ENCODE measurements at places on chromosomes 2 and 18.

DNA sequence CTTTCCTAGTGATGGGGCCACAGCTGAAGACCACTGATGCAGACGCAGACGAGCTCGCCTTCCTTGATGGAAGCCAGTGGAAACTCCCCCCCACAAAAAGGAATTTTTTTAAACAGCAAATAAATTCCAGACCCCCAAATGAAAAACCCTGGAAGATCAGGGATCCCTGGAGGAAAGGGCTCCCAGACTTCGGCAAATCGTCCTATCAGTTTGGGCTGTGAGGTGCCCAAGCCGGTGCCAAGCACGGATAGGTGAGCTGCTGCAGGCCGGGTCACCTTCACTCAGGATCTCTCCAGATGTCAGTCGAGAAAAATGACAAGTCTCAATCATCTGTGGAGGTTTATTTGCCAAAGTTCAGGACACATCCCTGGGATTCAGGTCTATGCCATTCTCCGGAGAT lies 42.0 kb downstream of the RTP5 start:
- no peak for DNase-seq

GRCh38 chr2:191664823-191665677 lies 12.9 kb upstream of the NABP1 start:
- peak; percentile 98 for DNase-seq

GRCh38 chr2:172829229-172829628 lies 93.6 kb downstream of the RAPGEF4 start:
- DNase-seq: no peak

DNA sequence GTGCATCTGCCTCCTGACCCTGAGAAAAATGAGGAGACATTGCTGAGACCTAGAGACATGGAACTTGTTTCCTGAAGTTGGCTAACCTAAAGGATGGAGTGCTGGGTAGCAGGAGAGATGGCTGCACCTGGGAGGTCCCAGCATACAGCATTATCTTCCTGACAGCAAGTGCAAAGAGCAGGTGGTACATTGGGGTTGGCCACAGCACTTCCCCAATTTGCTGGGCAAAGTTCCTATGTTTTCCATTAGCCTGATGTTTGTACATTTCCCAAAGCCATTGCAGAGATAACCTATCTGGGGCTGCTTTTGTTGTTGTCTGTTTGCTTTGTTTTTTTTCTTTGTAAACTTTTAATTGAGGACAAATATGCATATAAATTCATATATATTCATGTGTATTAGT lies 296.7 kb downstream of the HRH4 start:
- no peak for DNase-seq

GRCh38 chr2:35023545-35023944 lies 1332.0 kb upstream of the CRIM1 start:
- no peak for DNase-seq

DNA sequence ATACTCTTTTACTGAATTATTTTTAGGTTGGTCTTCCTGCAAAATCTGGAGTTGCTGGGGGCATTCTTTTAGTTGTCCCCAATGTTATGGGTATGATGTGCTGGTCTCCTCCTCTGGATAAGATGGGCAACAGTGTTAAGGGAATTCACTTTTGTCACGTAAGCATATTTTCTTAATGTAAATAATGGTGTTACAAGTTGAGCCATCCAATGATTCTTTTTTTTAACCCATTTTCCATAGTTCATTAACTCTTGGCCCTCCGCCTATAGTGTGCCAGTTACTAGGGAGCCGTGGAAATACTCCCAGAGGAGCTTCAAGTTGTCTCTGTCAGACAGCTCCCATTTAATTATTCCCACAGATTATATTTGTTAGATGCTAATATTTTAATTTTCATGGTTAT lies 49.8 kb downstream of the GLS start:
- DNase-seq: no peak

DNA sequence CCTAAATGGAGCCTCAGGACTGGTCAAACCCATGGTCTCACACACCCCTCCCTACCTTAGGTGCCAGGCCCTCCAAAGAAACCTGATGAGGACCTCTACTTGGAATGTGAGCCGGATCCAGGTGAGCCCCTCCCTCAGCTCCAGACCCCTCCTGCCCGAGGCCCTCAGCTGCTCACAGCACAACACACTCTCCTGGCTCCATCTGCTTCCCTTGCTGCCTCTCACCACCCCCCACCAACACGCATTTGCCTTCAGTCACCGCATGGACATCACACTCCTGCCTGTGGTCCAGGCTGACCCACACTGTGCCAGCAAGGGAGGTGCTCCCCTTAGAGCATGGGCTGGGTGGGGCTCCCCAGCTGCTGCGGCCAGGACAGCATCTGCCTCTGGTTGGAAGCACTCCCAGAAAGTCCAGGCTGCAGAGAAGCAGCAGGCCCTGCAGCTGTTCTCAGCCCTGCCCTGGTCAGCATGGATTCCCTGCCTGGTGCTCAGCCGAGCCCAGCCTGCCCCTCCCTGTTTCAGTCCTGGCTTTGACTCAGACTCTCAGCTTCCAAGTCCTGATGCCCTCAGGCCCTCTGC lies 15.1 kb downstream of the SH2D6 start:
- no peak for DNase-seq

DNA sequence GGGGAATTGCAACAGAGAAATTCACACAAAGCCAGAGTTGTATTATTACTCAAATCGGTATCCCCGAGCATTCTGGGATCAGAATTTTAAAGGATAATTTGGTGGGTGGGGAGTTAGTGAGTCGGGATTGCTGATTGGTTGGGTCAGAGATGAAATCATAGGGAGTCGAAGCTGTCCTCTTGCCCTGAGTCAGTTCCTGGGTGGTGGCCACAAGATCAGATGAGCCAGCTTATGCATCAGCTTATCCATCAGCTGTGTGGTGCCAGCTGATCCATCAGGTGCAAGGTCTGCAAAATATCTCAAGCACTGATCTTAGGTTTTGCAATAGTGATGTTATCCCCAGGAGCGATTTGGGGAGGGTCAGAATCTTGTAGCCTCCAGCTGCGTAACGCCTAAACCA lies 34.3 kb upstream of the ITM2C start:
- no peak for DNase-seq

- no peak for DNase-seq
Observed at GRCh38 chr2:28980368-28981015, 606 bp upstream of the TOGARAM2 start.

GRCh38 chr2:20957788-20958525 lies 85.9 kb downstream of the APOB start:
- DNase-seq: no peak

- DNase-seq: no peak
Observed at GRCh38 chr2:100736121-100736915, 83.6 kb upstream of the NPAS2 start.

GRCh38 chr2:80531319-80531718 lies 226.8 kb upstream of the LRRTM1 start:
- no peak for DNase-seq

DNA sequence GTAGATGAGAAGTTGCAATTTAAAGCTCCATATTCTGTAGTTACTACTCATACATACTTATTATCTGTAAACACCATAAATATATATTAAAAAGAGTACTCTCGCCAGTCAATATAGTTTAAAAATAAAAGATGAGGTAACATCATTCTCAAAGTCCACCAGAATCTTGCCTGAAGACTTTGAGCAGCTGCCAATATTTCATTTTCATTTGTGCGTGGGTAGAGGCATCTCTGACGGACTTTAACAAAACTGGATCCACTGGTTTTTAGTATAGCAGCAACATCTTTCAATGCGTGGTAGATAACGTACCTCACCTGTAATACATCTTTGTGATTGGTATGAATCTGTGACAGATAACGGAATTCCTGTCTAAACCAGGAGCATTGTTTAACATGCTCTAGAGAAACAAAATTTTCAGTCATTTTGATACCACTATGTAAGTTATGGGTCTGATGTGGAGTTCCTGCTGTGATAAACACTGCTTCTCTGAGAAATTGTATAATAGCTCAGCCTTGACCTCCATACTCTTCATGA lies 45.0 kb downstream of the WDR75 start:
- no peak for DNase-seq

- DNase-seq: no peak
Observed at GRCh38 chr2:212227755-212228154, 310.8 kb downstream of the ERBB4 start.

- DNase-seq: no peak
Observed at GRCh38 chr2:121472470-121472993, 58.1 kb upstream of the RNU4ATAC start.

- peak; percentile 69 for DNase-seq
Observed at GRCh38 chr2:8134985-8135682, 546.7 kb upstream of the ID2 start.

DNA sequence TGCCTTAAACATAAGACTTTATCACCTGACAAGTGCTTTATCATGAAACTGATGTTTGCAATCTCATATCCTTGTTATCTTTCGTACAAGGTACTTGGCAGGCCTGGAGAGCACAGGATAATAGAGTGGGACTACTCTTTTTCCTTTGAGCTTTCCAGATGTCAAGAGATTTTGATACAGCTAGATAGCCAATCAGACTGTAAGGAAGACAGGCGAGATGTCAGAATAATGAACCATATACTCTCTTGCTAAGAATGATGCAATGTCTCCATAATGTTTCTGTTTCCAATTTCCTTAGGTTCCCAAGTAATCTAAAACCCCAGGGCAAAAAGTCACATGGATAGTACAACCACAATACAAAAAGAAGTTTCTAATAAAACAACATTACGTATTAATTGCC lies 313.1 kb downstream of the PDE11A start:
- no peak for DNase-seq

DNA sequence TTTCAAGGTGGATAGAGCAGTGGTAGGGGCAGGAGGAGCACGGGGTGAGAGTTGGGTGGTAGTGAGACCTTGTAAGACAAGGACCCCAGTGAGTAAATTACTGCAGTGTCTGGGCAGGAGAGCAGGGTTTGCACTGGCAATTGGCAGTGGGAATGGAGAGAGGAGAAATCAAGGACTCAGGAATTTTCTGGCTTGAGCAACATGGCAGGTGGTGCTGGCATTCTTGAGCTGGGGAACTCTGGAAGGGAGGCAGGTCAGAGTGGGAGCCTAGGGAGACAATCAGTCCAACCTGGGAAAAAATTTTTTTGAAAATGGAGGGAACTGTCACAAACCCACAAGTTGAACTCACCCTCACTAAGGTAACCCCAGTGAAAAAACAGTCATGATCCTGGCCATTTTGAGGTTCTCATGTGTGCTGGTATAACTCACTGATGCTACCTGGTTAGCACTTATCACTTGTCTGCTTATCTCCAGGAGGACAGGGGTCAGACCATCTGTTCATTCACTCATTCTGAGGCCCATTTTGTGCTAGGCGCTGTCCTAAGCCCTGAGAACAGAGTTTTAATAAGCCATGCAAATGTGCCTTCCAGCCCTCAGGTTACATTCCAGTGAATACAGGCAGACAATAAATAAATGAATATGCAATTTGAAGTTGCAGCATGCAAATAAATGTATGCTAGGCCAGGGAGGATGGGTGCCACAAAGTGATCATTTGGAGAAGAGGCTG lies 92.2 kb upstream of the SEC11C start:
- no peak for DNase-seq

- DNase-seq: peak; percentile 62
Observed at GRCh38 chr2:152115952-152116351, 17.1 kb upstream of the CACNB4 start.

DNA sequence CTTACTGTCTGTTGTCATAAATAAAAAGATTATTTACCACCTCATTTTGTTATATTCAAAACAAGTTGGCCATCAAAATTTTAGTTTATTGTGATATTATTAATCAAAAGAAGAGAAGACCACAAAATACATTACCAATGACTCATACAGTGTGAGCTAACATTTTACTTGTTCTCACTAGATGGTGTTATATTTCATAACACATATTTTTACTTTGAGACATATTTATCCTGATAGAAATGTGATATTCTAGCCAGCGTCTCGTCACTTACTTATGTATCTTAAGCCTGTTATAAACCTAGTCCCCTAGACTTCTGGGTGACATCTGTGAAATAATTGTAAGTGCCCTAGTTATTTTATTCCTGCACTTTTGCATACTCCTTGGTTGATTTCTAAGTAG lies 263.2 kb downstream of the CDH7 start:
- no peak for DNase-seq

DNA sequence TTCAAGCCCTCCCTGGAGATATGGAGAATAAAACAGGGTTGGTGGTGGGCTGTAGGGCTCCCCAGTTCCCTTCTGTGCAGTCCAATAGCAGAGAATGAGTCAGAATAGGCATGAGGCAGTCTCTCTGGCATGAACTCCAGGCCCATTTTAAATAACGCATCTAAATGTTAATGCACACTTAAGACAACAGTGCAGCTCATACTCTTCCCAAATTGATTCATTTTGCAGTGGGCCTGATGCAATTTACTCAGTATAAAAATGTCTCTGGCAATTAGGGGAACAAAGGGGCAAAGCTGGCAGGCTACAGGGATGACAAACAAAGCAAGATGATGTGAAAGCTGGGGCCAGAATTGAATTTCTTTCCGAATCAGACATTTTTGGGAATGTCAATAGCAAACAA lies 402.8 kb downstream of the CLIP4 start:
- no peak for DNase-seq

DNA sequence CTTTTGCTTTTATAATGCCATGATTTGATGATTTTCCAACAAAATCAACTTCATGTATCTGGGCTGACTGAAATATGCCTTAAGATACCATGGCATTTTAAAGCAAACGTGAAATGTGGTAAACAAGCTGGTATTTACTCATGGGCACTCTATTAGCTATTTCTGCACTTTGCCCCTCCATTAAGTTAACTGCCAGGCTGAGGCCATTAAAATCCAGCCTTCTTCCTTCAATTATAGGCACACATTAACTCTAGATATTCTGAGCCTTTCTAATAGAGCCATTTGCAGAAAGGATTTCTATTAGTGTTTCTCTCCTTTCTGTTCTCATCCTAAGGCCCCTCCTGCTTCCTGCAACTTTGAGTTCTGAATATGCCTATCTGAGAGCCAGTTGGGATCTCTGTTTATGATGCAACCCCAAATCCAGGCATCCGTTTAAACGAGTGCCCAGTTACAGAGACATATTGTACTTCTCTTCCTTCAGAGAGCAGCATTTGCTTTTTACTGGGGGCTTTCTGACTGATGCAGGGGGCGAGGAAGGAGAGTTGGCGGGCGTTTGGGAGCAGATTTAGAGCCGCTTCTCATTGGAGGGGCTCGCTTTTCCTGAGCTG lies 1.6 kb upstream of the KCNJ3 start:
- DNase-seq: no peak

GRCh38 chr2:224261326-224261725 lies 140.6 kb downstream of the FAM124B start:
- DNase-seq: no peak

DNA sequence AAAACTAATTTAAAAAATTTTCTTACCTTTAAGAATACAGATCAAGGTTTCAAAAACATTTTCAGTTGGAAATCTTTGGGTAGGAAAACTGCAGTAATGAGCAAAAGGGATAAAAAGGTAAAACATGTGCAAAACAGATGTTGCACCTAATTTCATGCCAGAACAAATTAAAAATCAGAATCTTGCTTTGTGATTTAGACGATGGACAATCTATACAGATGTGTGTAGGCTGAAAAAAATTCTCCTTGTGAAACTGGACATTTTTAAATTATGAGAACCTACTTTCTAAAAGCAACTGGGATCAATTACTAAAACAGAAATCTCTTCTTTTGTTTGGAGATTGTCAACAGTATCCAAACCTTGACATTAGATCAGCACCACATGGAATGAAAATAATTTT lies 183.2 kb upstream of the ITGA4 start:
- DNase-seq: no peak

GRCh38 chr18:51195451-51196117 lies 1.9 kb downstream of the MEX3C start:
- peak; percentile 76 for DNase-seq

- no peak for DNase-seq
Observed at GRCh38 chr18:75169411-75169810, 39.5 kb downstream of the PTGR3 start.

Measured in Kasumi-1 (cell line).